ENCODE measurements at places on chromosomes 4 and X.

GRCh38 chr4:23590431-23590830, 299.4 kb downstream of the PPARGC1A start:
- no peak for DNase-seq

- DNase-seq = no peak
Measured at GRCh38 chr4:751676-752075, 46.0 kb downstream of the PCGF3 start.

GRCh38 chr4:113628711-113629110, 132.8 kb downstream of the CAMK2D start:
- DNase-seq = no peak

GRCh38 chr4:188316391-188316790, 177.2 kb downstream of the TRIML1 start:
- no peak for DNase-seq

DNA sequence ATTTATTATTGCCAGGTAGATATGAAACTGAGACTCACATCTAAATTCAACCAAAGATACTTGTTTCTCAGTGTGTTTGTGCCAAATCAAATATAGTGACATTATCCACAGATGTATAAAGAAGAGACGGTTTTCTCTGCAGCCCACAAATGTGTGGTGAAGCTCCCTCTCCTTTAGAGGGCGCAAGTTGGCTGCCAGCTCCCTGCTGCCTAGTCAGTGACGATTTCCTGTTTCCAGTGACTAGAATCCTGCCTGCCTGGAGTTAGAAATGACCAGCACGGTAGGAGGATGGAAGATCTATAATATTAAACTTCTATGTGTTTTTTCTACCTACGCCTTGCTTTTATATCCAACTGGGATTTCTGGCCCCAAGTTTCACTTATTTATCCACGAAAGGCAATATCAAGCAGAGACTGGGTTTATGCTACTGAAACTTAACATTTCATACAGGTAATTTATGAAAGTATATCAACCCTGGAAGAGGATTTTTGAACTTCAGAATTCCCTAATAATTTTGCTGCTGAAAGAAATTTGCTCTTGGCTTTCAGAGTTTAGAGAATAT, 1793.7 kb upstream of the TENM3 start:
- no peak for DNase-seq

DNA sequence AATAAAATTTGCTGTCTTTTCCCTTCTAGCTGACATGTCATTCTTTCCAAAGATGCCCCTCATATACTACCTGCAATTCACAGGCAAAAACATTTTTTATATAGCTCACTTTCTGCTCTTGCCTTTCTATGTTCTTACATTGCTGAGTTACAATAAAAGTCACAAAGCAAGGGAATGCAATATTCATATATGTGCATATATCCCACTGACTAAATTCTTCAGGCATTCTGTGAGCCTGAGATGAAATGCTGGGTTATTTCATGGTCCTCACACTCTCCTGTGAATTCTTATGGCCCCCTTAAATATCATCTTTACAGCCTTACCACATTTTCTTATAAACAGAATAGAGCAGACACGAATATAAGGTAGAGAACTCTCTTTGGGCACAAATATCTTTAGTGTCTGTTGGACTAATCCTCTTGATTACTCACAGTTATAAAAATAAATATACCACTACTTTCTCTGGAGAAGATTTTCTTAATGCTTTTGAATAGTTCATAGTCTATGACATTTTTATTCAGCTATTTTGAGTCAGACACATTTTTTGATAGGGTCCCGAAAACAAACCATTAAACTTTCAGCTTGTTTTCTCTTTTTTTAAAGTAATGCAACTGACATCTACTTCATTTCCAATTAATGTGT, 84.1 kb upstream of the H2AZ1 start:
- DNase-seq = no peak

DNA sequence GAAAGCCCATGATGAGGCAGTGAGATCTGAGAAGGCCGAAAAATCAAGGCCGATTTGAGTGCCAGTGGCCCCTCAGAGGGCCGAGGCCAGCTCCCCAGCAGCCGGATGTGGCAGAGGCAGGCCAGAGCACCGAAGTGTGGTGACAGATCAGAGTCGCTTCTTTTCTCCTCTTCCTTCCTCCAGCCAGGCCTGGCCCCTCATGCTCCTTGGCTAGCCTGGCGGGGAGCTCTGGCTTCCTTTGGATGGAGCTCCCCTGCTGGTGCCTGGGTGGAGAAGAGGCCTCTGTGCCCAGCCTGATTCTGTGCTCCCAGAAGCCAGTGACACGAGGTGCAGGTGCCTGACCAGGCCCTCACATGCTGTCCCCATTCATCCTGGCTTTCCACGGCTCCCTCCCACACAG, 127.2 kb upstream of the PABPC4L start:
- DNase-seq = no peak

DNA sequence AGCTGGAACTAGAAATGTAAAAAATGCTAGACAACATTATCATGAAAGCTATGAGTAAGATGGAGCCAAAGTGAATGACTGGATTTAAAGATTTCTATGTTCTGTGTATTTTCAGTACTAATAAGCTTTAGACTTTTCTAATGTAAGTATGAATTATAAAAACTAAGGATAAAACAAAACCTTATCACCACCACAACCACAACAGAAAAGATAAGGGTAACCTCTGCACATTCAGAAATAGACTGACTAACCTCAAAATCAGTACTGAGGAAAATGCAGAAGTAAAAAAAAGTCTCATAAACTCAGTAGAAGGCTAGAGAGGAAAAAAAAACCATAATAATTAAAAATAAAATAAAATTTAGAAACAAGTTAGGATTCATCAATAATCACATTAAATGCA, 14.9 kb upstream of the UBE2NL start:
- no peak for DNase-seq

Measured in left ventricle myocardium inferior (tissue), 1 donor.